ENCODE measurements at places on chromosomes 12 and 14. TPM values are rescaled to one million over a fixed set of nuclear protein-coding genes. Genes with fewer than 3 reads are reported as not detected.

DNA sequence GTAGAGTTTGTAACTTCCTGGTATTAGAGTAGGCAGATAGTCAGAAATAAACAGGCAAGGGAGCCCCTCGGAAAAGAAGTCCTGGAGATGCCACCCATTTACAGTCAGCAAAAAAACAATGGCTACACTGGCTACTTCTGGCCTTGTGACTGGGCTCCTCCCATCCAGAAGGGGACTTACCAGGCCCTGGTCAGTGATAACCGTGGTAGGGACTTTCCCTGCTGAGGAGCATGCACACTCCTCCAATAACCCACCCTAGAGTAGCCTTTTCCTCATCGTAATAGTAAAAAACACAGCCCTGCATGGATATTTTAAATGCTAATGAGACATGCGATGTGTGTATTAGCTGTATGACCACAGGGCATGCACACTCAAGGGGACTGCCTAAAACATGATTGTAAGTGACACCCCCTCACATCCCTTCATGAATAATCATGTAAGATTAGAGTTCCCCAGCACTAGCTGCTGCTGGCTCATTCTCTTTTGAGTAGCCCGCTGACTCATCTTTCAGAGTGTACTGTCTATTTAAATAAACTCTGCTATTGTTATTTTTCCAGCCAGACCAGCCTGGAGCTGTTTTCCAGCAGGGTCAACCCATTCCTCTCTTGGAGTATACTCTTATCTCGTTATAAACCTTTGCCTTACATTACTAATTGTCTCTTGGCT is 413.8 kb upstream of the TMTC1 start:
- peak; percentile 95 for ATAC-seq

GRCh38 chr14:28608443-28608842 is 158.1 kb upstream of the FOXG1 start:
- peak; percentile 93 for ATAC-seq

DNA sequence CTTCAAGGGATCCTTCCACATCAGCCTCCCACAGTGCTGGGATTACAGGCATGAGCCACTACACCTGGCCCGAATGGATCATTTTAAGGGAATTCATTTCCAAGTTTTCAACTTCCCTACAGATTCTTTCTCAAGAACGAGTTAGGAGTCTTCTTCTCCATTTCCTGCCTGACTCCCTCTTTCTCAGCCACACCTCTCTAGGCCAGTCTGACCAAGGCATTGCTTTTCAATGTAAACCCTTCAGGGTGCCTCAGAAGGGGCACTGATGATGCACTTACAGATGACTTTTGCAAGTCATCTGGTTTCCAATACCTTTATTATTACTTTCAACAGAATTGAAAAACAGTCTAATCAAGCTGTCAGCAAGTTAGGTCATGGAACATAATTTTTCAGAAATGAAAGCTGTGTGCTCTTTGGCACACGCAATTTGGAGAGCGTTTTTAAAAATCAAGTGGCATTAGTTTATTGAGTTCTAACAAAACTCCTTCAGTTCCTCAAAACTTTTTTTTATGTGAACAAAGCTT is 47.2 kb downstream of the SVOP start:
- ATAC-seq, result no peak

GRCh38 chr12:103588680-103589079 is 1.6 kb downstream of the STAB2 start:
- no peak for ATAC-seq

DNA sequence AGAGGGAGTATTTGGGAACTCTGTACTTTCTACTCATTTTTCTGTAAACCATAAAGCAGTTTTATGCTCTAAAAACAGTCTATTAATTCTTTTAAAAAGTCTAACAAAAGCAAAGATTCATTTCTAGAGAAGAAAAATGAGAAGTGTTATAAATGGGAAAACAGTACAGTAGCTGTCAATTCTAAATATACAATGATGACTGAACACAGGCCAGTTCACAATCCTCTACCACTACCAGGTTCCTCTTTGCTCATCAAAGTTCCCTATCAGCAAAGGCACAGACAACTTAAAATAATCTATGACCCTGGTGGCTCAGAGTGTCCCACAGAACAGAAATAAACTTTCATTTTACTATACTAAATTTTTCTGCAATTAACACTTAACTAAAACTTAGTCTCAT is 12.5 kb downstream of the NAA25 start:
- no peak for ATAC-seq

ADAM20 gene
- 1.9 TPM for total RNA-seq

GRCh38 chr14:37585971-37586796 is 8.9 kb downstream of the FOXA1 start:
- ATAC-seq, result no peak

DNA sequence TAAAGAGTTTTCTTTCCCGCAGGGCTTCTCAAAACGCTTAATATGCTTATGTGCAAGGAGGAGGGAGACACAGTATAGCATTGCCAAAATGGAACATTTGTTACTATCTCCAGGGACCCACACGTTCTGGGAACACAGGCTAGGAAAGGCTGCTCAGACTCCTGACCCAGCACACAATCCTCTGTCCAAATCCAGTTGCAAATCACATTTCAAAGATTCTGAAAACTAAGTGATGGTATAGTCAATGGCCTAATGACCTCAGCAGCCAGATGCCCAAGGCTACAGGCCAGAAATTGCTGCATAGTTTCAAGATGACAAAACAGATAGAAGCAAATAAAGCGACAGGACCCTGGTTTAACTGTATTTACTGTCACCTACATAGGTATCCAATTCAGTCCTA is 97.0 kb upstream of the GRIP1 start:
- ATAC-seq, result peak; percentile 42

Measured in motor neuron (in vitro differentiated cells).